ENCODE measurements at places on chromosomes 12 and 14.

- no peak for DNase-seq
Measured at GRCh38 chr12:31872831-31873604, 86.2 kb upstream of the RESF1 start.

DNA sequence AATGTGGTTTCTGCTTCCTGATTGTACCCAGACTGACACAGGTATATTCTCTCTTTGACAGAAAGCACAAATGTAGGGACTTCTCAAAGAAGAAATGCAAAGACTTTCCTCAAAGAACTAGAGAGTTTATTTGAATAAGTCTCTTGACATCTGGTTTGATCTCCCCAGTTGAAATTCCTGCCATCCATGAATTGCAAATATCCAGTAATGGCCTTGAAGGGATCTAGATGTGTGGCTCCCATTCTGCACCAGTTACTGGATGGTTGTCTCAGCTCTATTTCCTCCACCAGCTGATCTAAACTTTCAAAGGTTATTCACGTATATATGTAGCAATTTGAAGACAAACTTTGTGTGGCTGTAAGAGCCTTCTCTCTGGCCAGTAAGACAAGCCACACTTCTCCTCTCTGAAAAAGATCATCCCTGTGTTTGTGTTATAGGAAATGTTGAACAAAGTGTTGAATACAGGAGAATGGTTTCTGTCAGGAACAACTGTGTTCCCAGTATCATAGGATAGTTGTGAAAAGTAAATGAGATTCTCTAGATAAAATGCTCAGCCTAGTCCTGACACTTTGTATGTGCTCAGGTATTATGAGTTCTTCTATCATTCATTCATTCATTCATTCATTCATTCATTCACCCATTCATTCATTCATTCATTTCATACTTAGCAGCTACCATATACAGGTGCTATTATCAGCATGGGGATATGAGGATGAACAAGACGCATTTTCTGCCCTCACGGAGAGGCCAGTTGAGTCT, 22.7 kb upstream of the GPRC5A start:
- DNase-seq: no peak

- DNase-seq: no peak
Measured at GRCh38 chr12:87806310-87806709, 222.9 kb downstream of the C12orf50 start.

DNA sequence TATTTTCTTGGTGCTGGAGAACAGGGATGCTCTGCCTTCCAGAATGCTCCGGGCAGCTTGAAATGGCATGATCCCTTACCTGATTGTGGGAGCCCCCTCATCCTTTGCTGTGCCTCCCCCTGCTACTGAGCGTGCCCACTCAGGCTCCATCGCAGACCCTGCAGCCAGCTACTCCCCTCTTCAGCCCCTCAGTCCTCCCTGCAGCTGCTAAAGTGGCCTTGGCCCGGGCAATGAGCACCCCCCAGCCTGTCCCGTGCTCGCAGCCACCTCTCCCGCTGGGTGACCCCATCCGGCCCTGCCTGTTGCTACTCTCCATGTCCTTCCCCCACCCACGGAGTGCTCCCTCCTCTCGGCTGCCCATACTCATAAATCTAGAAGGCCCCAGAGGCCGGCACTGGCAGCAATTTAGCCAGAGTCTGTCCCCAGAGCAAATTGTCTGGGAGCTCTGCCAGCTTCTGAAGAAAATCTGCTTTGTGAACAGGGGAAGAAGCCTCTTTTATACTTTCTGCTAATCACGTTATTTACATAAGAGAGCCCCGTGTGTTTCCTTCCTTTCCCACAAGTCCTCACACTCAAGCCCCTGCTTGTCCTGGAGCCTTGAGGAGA, 143.7 kb upstream of the FRMD6 start:
- no peak for DNase-seq

DNA sequence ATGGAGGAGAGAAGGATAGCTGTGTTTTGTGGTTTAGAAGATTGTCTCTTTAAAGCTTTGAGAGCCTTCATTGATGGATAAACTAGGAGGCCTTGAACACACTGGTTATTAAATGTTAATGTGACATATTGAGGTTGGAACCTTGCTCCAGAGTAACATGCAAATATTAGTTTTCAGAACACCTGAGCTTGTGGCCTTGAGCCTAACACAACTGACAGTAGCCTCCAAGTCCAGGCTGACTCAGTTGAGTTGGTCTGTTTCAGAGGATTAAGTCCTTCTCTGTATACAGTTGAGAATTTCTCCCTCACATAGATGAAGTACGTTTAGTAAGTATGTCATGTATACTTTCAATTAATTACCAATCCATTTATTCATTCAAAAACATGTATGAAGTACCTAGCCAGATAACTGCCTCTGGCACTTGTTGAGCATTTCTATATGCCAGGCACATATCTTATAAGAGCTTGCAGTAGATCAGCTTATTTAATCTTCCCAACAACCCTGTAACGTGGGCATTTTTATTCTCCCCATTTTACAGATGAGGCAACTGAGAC, 63.5 kb downstream of the ELK3 start:
- no peak for DNase-seq

DNA sequence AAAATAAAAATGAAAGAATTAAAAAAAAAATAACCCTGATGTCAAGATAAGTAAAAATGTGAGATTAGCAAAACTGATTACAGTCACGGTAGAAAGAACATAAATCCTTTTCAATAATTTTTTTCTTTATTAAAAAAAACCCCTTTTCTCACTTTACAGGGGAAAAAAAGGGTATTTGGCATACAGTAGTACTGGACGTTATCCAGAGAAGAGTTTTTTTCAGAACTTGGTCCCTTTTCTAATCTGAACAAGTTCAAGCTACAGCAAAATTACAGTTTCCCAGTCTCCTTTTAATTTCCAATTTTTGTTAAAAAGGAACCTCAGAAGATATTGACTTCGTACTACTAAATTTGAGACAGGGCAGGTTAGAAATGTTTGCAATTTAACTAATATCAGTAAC, 134.7 kb upstream of the DCN start:
- DNase-seq: no peak

DNA sequence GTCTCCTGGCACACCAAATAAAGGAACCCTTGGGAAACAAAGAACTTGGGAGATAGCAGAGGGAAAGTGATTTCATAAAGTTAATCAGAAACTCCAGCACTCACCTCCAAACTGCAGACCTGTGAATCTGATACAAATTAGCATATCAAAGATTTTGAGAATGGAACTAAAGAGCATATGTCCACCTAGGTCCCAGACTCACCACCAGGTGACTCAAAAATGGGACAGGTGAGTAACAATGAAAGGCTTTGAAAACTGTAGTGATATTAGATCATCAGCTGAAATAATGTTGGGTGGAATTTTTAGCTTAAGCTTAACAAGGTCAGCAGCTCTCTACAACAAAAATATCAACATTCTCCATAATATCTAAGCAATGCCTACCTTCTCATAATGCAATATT, 214.8 kb downstream of the RERGL start:
- no peak for DNase-seq

GRCh38 chr14:98292191-98292590, 979.8 kb downstream of the BCL11B start:
- DNase-seq: no peak

GRCh38 chr12:15435597-15435996, 113.3 kb downstream of the PTPRO start:
- no peak for DNase-seq

DNA sequence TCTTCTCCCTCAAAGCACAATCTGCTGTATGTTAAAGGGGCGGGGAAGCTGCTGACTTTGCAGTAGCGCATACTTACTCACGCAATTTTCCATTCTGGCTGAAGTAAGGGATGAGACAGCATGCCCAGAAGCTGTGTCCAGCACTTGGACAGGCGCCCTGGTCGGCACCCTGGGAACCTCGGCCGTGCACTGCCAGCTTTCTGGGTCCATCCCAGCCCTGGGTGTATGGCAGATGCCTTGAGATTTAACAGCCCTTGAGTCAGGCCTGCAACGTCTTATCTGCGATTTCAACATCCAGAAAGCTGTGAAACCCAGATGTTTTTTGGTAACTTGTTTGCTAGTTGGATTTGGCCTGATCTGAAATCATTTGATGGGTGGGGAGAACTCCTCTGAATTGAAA, 16.1 kb downstream of the EML1 start:
- no peak for DNase-seq

DNA sequence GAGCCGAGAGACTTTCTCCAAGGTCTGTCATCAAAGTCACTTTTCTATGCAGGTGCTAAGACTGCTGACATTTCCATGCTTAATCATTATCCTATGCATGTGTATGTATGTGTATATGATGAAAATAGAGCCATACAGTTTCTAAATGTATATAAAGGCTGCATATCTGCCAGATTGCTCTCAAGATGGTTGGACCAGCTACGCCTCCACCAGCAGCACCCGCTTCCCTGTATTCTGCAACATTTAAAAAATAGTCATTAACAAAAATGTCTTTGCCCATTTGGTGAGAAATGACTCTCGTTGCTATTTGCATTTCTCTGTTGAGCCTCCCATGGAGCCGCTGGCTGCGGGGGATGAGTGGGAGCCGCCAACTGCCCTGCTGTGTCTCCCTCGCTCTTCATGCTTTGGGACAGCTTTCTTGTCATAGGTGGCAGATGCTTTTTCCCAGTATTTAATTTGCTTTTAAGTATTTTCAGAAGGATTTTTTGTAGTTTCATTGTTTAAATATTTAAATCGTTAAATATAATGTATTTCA, 54.7 kb downstream of the DYNC1H1 start:
- no peak for DNase-seq

- DNase-seq: no peak
Measured at GRCh38 chr14:67728258-67728657, 26.6 kb downstream of the RDH12 start.

- no peak for DNase-seq
Measured at GRCh38 chr14:89503431-89503996, 86.5 kb upstream of the FOXN3 start.

DNA sequence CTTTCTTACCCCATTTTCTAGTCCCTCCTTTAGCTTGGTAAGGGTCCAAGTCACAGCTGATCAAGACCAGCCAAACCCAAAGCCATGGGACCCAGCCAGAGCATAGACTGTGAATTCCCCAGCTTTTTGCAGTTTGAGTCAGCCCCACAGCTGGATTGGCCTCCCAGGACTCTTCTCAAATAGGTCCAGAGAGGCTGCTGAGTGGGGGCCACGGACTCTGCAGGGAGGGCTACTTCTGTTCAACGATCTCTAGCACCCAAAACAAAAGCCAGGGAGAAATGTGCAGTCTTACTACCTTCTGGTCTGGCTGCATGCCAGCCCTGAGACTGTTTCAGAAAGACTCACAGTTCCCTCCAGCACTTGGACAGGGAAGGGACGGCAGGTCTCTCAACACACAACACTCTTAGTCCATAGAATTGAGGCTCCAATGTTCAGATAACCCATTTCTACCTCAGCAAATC, 1.6 kb downstream of the VDR start:
- no peak for DNase-seq

GRCh38 chr14:99531251-99532096, 50.3 kb downstream of the CCNK start:
- no peak for DNase-seq

DNA sequence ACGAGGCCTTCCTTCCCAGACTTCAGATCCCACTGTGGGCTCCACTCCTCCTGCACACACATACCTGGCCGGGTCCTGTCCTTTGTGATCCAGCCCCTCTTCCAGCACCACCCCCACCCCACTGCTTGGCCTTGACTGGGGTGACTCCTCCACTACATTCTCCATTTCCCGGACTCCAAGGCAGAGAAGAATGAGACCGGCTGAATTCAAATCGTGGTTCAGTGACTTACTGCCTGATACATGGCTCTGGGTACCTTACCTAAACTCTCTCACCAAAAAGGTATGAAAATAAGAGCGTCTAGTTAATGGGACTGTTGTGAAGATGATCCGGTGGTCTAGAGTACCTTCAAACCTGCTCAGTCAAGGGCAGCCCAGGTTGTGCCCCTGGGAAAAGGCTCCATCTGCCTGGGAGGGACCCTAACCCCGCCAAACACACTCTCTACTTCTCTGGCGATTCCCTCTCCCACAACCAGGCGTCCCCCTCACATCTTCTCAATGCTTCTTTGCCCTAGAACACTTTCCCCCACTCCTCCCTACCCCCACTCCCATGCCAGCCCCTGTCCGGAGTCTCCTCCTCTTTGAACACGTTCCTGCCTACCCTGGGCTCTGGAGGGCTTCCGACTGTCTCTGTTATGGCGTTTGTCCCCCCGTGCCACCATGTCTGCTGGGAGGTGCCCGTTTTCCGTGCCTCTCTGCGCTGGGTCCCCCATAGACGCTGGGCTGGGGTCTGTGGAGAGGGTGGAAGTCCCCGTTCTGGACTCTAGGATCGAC, 1.5 kb upstream of the ZBTB42 start:
- DNase-seq: no peak

GRCh38 chr12:6551496-6552139, 4.2 kb downstream of the IFFO1 start:
- no peak for DNase-seq

GRCh38 chr14:66070542-66071319, 415.4 kb upstream of the CCDC196 start:
- peak; percentile 63 for DNase-seq

DNA sequence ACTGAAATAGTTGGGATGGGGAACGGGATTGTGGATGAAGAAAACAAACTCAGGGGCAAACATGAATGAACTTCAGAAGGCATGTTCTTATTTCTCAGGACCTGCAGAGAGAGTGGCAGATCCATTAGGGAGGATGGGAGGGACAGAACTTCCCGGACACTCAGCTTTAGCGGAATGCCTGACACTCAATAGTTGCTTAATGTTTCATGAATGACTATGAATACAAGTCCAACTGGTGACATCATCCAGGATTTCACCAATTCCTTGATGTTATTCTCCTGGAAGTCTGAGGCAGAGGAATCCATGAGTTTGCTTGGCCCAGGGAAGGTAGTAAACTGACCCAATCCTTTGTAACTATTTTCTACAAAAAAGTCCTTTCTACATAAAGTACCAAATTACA, 37.8 kb upstream of the LRRC10 start:
- no peak for DNase-seq

GRCh38 chr12:12891080-12891880, at the start of gene GPRC5A:
Gene GPRC5A (plus strand): TSS chr12:12891562. CDS start chr12:12908250, 16,688 bp downstream.
- DNase-seq: no peak

DNA sequence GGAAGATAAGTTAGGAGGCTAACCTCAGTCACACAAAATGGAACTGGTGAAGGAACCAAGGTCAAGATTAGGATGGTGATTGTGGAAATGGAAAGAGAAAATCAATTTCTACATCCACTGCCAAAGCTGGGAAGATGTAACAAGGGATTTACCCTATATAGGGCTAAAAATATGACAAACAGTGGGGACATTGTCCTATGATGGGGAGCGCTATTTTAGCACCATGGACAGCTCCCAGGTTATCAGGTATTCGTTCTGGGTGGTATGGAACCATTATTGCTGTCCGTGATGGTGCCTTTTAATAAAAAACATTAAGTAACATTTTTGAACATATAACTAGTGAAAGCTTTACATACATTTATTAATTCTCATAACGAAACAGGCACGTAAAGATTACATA, 124.0 kb downstream of the NDUFA12 start:
- DNase-seq: no peak
